ENCODE measurements at places on chromosomes 7 and 10.
A peak's percentile ranks its signal among the peaks of the same experiment; 100 is the strongest.

DNA sequence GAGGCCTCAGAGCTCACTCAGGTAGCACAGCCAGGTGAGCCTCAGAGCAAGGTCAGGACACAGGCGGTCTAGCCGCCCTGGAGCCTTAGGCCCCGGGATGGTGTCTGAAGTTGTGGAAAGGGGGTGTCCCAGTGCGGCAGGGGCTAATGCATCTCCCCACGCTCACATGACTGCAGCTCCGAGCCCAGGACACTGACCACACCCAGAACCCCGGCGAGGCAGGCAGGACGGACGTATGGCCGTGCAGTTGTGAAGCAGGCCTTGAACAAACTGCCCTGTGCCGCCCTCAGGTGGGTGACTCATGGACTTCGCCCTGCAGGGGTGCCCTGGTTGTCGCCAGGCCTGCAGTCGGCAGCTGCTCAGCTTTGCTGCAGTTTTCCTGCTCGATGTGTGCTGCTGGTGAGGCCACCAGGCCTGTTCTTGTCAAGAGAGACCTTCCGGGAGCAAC is 5.0 kb upstream of the PRKAR1B start:
- peak; percentile 21 for DNase-seq

DNA sequence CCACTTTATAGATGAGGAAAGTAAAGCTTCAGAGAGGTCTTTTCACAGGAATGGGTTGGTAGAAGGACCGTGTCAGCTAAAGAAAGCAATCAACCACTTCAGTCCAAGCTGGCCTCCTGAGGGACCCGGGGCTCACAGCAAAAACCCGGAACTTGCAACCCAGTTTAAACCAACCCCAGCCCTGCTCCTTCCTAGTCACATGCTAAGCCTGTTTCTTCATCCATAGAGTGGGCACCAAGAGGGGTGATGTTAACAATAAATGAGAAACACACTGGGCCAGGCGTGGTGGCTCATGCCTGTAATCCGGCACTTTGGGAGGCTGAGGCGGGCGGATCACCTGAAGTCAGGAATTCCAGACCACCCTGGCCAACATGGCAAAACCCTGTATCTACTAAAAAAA is 12.1 kb upstream of the NPFFR1 start:
- no peak for DNase-seq

DNA sequence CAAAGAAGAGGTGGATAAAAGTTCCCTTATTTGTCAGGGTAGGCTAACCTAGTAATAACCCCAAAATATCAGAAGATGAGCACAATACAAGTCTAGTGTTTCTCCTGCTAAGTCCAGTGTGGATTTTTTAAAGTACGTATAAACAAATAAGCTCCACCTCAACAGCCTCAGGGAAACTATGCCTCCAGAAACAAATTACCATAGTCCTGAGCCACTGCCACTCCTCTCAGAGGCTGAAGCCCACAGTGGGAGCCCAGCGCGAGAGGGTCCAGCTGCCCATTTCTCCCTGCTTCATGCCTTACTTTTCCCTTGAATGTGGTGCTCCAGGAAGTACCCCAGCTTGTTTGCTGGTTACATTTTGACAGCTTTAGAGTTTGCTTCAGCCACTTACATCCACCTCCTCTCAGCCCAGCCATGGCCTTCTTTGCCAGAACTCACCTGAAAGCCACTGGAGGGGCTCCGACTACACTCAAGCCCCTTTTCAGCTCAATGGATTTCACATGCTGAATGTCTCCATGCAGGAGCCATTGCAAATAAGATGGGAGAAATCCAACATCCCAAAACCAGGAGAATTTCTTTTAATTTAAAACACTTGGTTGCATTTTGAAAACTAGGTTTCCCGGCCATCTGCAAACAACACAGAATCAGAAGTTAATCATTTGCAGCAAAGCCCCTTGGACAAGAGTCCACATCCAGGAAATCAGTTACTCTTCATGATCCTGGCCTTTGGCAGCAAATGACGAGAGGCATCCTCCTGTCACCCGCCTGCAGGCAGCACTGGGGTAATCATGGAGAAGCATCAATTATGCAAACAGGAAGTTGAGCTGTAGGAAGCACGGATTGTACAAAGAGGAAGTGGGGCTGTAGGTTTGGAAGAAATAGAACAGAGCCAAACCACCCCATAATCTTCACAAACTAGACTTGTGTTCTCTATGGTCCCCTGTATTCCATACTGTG is 138.1 kb downstream of the HERPUD2 start:
- DNase-seq: no peak

GRCh38 chr7:44486693-44487092 is 3.8 kb downstream of the NUDCD3 start:
- DNase-seq: no peak

DNA sequence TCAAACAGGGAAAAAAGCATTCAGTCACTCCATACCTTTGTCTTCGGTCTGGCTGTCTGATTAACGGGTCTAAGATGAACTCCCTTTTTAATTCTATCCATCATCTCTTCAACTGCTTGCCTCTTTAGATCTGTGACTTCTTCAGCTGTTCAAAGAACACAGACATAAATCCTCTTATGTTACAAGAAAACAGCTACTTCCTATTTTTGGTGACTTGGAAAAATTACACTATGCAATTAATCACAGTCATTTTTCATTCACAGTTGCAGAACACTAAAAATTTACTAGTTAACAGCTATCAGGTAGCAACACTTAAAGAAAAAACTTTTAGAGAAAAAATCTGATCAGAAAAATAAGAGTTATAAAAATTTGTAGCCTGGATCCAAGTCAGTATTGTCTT is 66.0 kb downstream of the ENO4 start:
- DNase-seq: no peak

GRCh38 chr7:150994838-150995510 is 4.2 kb downstream of the NOS3 start:
- DNase-seq: no peak

DNA sequence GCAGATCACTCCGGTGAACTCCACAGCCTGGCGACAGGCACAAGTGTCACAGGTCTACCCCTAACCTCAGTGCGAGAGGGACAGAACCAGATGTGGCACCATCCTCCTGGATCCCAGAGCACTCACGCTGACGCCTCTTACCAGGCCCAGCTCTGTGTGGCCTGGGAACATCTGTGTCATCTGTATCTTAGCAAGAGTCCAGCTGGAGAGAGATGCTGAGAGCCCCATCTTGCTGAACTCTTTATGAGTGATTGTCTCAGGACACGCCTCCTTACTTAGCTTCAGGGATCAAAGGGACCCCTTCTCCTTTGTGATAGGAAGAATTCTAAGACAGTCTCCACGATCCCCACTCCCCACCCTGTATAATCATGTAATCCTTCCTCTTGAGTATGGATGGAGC is 10.0 kb upstream of the PROSER2 start:
- DNase-seq: no peak

DNA sequence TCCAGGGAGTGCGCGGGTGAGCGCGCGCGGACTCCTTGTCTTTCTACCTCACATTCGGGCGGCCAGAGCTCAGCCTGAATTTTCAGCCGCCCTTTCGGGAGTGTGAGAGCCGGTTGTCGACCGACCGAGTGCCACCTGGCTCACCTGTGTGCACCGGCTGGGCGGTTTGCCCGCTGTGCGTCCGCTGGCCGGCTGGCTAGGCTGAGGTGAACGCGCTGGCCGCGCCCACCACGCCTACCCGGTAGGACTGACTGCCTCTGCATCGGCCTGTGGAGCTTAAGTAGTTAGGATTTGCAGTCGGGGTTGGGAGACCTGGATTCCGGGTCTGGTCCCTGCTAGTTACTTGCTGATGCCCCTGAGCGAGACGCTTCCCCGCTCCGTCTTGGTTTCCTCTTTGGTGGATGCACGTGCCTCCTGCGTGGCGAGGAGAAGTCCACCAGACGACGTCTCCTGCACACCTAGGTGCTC is 553 bp downstream of the TSPAN15 start:
- DNase-seq: peak; percentile 20

DNA sequence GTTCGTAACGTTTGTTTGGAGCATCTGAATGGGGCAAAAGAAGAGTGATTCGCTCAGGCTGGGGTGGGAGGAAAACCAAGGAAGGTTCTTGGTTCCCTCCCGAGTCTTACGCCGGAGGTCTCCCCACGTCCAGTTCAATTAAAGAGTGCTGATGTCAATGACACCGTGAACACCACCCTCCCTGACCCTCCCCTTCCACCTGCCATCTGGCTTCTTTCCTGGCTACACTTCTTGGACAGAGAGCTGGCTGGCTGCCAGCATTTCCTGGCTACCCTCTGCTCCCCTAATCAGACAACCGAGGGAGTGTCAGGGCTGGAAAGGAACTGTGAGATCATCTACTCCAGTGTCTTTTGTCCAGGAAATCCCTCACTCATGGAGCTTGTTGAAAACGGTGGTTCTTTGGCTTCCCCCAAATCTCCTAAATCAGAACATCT is 24.1 kb upstream of the FFAR4 start:
- peak; percentile 35 for DNase-seq

DNA sequence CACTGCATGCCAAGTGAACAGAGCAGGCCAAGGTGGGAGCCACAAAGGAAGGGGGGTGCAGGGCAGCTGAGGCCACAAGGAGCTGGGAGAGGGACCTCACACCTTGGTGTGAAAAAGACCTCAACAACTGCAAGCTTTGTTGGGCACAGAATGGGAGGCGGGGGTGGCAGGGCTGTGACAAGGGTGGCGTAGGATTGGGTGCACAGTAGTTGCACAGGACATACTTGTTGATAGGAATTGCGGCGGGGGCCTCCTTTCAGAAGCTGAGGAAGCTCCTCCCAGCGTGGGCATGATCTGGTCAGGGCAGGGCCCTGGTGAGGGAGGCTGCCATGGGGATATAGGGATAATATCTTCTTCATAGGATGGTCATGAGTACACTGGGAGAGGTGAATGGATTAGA is 25.8 kb downstream of the POLL start:
- no peak for DNase-seq

DNA sequence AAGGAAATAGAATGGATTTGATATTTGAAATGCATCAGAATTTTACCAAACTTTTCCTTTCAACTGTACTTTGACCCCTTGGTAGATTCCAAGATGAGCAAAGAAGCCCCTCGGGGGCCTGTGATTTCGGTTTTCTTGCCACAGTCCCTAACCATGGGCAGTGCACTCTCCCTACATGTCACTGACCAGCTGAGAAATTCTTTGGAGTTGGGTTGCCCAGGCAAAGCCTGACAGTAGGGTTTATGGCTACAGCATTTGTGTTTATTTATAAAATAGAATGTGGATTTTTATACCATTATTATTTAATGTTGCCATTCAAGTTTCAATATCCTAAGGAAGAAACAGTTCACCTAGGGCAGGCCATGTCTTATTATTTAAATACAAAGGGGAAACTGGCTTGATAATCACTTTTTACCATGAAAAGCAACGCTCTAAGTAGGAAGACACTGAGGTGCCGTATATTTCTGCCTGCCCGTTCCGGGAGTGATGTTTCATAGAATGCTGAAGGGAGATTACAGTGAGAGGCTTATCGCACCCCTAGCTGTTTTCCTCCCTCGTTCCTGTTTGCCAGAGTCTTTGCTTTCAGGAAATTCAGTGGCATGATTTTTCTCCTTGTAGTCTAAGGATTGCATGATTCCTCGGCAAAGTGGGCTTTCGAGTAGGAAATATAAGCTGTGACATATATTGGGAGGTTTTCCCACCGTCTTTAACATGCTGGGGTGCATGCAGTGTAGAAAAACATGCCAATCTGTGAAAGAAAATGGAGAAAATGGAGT is 35.8 kb downstream of the WIPF3 start:
- no peak for DNase-seq

GRCh38 chr10:122930140-122930539 is 19.7 kb downstream of the FAM24A start:
- no peak for DNase-seq
